ENCODE measurements at places on chromosomes 7 and 10. TPM values are rescaled to one million over a fixed set of nuclear protein-coding genes. Genes with fewer than 3 reads are reported as not detected.

HOXA9 gene
- 0.52 TPM for total RNA-seq

CYP2C19 gene
- not detected for total RNA-seq

CDC14C gene
- 0.21 TPM for total RNA-seq

MARVELD1 gene
- total RNA-seq: 5.5 TPM

SLC13A1 gene
- not detected for total RNA-seq

SEMA3E gene
- not detected for total RNA-seq

LMBR1 gene
- 53.0 TPM for total RNA-seq

ST8SIA6 gene
- 1.3 TPM for total RNA-seq

VIPR2 gene
- total RNA-seq: 0.31 TPM

LIPJ gene
- total RNA-seq: not detected

NUTM2A gene
- 0.84 TPM for total RNA-seq

MALRD1 gene
- not detected for total RNA-seq

CDNF gene
- total RNA-seq: 1.0 TPM

TAS2R4 gene
- 0.31 TPM for total RNA-seq

C10orf53 gene
- not detected for total RNA-seq

IFIT1B gene
- total RNA-seq: 0.10 TPM

CHCHD1 gene
- 4.7 TPM for total RNA-seq

PON1 gene
- total RNA-seq: not detected

SPDYE2 gene
- total RNA-seq: 0.21 TPM

OR6V1 gene
- not detected for total RNA-seq
